Stimulated activated naive B cell treated with anti-CD40 and anti-IgM and Interleukin-4, amounts not matched to agents 10 μg/mL and 1 μg/mL and 100 μg/mL, for 72 hours (primary cell): ENCODE measurements at places on chromosomes 13 and 19.
A peak's percentile ranks its signal among the peaks of the same experiment; 100 is the strongest.

- no peaks in the 10 kb centered on the region for H3K4me1 ChIP-seq
- H3K36me3 ChIP-seq: no peaks in the 10 kb centered on the region
- no peak for DNase-seq
- no peak overlapping the region for H3K27ac ChIP-seq
- H3K27me3 ChIP-seq: no peaks in the 10 kb centered on the region
- no peak overlapping the region for H3K4me3 ChIP-seq
These were observed 43.9 kb downstream of the SIAH3 start for GRCh38 chr13:45807520-45808099.

GRCh38 chr13:112729408-112729807 lies 39.6 kb downstream of the ATP11A start:
- H3K27me3 ChIP-seq: no peaks in the 10 kb centered on the region
- H3K4me1 ChIP-seq: peaks cover 30% of the 10 kb centered on the region
- H3K27ac ChIP-seq: no peak overlapping the region
- H3K36me3 ChIP-seq: peaks cover 2% of the 10 kb centered on the region
- no peak for DNase-seq
- H3K4me3 ChIP-seq: no peak overlapping the region

DNA sequence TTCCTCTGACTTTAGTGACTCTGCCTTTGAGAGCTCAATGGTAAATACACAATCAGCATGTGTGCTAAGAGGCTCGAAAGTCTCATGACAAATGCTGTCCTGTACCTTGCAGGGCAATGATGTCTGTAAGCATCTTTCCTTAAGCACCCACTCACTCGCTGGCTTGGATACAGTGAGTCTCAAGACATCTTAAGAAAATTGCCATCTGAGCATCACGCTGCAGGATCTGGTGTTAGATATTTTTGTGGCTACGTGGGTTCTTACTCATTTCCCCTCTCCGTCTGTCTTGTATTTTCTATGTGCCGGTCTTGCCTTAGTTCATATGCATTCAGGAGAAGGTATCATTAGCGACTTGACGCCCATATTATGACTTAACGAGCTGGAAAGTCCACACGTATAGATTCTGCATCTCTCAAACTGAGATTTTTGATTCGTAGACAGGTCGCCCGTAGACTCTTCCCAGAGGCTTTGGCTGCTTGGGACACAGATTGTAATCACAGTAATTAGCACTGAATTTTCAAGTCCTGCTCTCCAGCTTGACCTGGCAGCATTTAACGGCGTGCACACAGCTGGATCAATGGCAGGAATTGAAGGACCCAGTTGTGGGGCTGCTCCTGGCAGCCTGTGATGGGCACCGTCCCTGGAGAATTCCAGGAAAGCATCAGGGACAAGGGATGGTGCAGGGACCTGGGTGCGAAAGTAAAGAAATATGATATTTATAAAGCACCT lies 231.2 kb downstream of the ZIC5 start:
- no peaks in the 10 kb centered on the region for H3K27me3 ChIP-seq
- DNase-seq: no peak
- H3K36me3 ChIP-seq: no peaks in the 10 kb centered on the region
- H3K27ac ChIP-seq: no peak overlapping the region
- H3K4me3 ChIP-seq: no peak overlapping the region
- peaks cover 4% of the 10 kb centered on the region for H3K4me1 ChIP-seq

DNA sequence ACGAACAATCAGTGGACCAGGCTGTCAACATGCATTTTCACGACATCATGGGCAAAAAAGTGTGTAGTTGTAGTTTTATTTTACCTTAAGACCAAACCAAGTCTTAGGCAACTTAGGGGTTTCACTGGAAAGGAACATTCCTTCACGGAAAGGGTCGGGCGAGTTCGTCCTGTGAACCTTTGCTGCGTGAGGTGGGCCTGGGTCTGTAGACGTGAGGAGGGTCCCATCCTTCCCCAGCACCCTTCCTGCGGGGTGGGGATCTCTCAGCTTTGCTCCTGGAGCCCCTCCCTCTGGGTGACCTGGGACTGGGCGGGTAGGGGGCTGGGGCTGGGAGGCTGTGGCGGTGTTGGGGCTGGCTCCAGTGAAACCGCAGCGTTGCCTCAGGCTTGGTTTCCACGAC lies 12.3 kb upstream of the RPS15 start:
- peaks cover 4% of the 10 kb centered on the region for H3K4me1 ChIP-seq
- H3K4me3 ChIP-seq: no peak overlapping the region
- DNase-seq: no peak
- peaks cover 33% of the 10 kb centered on the region for H3K36me3 ChIP-seq
- no peaks in the 10 kb centered on the region for H3K27me3 ChIP-seq
- H3K27ac ChIP-seq: peak overlapping the region; percentile 51

GRCh38 chr13:89609318-89609717 lies 1738.2 kb upstream of the MIR17HG start:
- no peaks in the 10 kb centered on the region for H3K4me1 ChIP-seq
- no peaks in the 10 kb centered on the region for H3K27me3 ChIP-seq
- no peak for DNase-seq
- H3K4me3 ChIP-seq: no peak overlapping the region
- H3K36me3 ChIP-seq: no peaks in the 10 kb centered on the region

GRCh38 chr19:55196803-55197202 lies 12.5 kb downstream of the PTPRH start:
- H3K4me3 ChIP-seq: no peak overlapping the region
- DNase-seq: no peak
- peaks cover 2% of the 10 kb centered on the region for H3K4me1 ChIP-seq

GRCh38 chr19:35919306-35919705 lies 11.2 kb upstream of the TYROBP start:
- no peak overlapping the region for H3K27ac ChIP-seq
- no peak for DNase-seq
- no peaks in the 10 kb centered on the region for H3K36me3 ChIP-seq
- H3K4me1 ChIP-seq: peaks cover 4% of the 10 kb centered on the region
